ENCODE measurements at places on chromosomes 2 and 18.

- no peak for DNase-seq
These were observed at the start of gene LBX2 for GRCh38 chr2:74499267-74499939. Gene LBX2 (minus strand): TSS chr2:74499603. CDS start chr2:74499537, 66 bp downstream.

GRCh38 chr2:22748909-22749308 lies 636.1 kb upstream of the KLHL29 start:
- no peak for DNase-seq

GRCh38 chr2:64023485-64024258 lies 4.4 kb upstream of the VPS54 start:
- no peak for DNase-seq

DNA sequence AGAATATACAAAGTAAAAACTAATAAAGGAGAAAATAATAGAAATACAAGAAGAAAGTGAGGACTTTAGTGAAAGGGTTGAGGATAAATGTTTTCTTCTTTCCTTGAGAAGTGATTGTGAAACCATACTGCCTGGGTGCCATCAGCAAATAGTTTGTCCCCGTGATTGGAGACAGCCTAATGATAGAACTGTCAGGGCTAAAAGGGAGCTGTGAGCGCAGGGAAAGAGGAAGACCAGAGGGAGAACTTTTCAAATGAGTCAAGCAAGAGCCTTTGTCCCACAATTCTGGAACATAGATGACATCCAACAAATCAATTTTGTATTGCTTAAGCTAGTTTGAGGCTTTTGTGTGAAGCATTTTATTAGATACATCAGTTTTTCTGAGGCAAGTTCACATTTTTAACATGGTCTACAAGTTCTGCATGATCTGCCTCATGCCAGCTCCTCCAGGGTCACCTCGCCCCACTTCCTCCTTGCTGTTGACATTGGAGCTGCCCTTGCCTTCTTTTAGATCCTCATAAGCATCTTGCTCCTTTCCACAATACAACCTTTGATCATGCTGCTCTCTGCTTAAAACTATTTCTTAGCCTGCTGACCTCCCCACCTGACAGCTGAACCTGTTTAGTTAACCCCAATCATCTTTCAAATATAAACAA lies 213.4 kb upstream of the REG3G start:
- no peak for DNase-seq

DNA sequence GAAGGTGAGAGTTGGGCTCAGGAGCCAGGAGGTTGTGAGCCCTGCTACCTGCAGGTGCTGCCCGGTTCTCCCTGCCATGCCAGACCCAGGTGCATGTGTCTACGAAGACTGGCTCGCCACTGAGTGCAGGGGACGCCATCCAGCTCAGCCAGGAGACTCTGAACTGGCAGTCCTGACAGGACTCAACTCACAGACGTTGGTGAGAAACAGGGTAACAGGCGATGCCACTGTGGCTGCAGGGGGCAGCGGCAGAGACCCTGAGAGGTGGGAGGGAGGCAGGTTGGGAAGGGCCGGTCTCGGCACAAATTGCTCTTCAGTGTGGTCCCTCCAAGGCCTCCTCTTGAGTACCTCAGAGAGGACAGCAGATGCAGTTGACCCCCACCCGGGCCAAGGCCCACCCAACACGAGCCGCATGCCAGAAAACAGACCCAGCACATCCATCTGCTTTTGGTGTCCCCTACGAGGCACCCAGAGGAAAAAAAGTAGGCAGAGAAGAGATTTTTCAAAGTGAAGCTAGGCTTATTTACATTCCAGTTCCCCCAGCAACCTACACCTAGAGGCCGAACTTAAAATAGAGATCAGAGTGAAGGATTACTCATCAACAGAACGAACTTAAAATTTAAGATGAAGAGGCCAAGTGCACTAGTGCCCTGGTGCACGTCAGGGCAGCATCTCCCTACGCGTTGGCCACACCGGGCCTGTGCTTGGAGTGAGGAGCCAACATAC lies 184.8 kb downstream of the SEPTIN10 start:
- no peak for DNase-seq

GRCh38 chr2:133854603-133855200 lies 286.4 kb upstream of the NCKAP5 start:
- no peak for DNase-seq

- no peak for DNase-seq
These were observed 30.4 kb upstream of the KLHL29 start for GRCh38 chr2:23354554-23354953.

DNA sequence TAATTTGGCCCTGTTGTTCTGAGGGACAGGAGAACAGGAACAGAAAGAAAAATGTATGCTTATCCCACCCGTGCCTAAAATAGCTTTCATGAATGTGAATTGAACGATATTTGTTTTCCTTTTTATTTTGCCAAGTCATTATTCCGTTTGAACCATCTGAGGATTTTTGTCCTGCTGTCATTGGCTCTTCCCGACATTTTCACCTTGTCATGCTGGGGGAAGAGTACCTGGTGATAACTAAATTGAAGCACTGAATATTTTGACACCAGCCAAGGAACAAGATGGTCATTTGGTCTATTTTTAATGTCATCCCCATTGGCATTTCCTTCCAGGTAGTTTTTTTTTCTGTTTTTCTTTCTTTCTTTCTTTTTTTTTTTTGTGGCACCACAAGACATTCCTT lies 204.1 kb downstream of the DCC start:
- DNase-seq: no peak

DNA sequence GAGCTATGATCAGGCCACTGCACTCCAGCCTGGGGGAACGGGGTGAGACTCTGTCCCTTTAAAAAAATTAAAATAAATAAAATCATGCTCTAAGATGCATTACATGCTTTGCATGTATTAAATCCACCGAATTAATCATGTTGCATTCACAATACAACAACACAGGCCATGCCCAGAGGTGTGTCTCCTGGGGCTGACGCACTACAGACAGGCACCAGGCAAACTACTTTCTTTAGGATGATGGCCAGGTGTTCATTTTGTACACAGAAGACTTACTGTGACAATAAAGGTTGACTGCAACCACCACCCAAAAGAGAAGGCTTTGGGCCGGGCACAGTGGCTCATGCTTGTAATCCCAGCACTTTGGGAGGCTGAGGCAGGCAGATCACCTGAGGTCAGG lies 226.8 kb upstream of the PXDN start:
- no peak for DNase-seq

DNA sequence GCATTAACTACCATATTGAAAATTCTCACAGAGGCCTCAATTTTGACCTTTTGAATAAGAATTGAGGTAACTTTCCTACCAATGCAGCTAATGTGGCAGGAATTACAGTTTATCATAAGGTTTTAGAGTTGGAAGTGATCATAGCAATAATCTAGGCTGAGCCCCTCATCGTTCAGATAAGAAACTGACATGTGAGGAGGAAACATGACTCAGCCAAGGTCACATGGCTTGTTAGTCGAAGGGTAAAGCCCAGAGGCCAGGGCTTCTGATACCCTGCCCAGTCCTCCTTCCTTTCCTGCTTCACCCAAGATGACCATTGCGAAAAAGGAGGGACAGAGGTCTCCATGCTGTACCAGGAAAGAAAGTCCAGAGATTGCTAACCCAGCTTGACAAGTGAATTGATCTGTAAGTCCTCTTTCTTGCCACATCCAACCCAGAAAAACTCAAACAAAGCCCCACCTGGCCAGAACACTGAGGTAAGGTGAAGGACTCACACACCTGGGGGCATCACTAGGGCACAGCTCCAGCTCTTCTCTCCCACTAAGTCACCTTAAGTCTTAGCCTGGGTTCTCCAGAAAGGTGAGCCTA lies 174.8 kb downstream of the EN1 start:
- no peak for DNase-seq

DNA sequence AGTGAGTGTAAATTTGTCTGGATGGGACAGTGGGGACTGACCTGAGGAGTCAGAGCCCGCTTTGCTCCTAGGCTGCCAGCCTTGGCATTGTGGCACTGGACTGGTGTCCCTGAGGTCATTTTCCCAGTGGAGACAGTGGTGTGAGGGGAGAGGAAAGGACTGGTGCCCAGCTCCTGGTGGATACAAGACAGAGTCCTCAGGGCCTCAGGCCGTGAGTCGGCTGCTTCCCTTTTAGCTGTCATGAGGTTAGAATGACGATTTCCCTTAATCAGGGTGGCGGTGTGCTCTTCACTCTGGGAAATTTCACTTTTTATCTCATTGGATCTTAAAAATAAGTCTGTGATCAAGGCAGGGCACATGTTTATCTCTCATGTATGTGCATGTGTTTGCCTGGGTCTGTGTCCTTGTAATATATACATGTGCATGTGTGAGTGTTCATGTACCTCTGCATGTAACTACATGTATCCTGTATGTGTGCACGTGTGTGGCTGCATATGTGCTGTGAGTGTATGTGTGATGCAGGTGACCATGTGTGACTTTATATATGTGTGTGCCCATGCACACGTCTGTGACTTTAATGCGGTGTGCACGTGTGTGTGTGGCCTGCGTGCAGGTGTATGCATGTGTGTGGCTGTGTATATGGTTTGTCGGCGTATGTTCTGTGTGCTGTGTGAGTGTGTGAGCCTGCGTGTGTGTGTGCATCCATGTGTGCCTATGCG lies 55.7 kb downstream of the GLI2 start:
- DNase-seq: no peak

GRCh38 chr2:167345559-167345958 lies 457.3 kb downstream of the XIRP2 start:
- DNase-seq: no peak

DNA sequence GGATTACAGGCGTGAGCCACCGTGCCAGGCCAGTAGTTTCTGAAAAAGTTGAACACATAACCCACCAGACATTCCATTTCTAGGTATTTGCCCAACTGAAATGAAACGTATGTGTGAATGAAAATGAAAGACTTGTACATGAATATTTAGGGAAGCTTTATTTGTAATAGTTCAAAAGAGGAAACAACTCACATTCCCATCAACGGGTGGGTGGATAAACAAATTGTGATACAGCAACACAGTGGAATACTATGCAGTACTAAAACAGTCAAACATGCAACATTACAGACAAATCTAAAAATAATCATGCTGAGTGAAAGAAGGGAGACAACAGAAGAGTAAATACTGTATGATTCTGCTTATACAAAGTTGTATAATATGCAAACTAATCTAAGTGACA lies 46.8 kb downstream of the TMEM131 start:
- DNase-seq: no peak

DNA sequence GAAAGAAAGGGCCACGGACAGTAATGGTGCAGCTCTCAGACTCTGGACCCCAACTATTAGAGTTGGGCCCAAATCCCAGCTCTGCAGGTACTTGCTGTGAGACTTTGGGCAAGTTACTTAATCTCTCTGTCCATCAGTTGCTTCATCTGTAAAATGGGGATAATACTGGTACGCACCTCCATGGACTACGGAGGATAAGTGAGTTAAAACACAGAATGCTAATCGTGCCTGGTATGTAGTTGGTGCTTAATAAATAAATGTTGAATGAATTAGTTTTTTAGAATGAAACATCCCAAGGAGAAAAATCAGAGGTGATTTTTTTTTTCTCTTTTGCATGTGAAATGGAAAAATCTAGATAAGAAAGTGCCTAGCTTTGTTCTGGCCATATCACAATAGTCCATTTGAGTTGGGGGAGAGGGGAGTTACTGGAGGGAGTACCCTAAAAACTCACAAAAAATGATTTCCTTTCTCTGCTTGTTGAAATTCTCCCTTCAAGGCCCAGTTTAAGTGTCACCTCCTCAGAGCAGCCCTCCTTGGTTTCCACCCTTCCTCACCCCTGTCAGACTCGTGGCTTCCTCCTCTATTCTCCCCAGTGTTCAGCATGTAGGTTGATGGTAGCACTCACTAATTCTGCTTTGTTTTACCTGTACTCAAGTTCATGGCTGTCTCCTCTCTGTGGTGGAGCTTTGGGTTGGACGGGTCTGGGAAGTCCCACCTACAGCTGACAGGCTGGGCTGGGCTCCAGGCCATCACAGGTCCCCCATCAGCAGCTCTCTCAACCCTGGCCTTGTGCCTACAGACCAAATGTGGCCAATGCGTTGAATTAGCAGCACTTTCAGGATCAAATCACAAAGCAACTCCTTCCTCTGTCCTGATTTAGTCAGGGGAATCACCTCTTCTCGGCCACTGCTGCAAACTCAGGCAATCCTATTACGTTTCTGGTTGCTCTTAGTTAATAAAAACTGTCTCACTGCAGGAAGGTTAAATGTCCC lies 92.8 kb upstream of the TAF1B start:
- DNase-seq: no peak

DNA sequence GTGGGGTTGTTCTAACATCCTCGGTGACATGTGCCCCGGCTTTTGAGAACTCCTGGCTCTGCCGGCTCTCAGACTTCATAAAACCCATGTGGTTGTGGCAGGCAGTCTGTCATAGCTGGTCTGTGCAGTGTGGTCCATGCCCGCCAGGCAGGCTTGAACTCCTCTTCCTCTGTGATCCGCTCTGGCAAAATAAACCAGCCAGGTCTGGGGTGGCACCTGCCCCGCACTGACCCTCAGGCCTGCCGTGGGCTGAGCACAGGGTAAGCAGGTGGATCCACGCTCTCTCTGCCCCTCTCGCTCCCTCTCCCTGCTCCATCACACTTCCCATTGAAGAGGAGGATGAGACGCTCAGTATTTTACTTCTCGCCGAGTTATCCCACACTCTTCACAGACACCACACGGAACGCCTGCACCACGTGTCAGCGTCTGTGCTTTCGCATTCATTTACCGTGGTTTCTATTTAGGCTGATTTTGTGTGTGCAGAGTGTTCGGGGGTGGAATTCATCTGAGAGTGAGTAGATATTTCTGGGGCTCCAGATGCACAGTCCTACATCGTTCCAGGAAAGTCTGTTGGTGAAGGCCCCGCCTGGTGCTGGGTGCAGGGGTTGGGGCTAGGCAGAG lies 56.4 kb downstream of the RTP5 start:
- no peak for DNase-seq

DNA sequence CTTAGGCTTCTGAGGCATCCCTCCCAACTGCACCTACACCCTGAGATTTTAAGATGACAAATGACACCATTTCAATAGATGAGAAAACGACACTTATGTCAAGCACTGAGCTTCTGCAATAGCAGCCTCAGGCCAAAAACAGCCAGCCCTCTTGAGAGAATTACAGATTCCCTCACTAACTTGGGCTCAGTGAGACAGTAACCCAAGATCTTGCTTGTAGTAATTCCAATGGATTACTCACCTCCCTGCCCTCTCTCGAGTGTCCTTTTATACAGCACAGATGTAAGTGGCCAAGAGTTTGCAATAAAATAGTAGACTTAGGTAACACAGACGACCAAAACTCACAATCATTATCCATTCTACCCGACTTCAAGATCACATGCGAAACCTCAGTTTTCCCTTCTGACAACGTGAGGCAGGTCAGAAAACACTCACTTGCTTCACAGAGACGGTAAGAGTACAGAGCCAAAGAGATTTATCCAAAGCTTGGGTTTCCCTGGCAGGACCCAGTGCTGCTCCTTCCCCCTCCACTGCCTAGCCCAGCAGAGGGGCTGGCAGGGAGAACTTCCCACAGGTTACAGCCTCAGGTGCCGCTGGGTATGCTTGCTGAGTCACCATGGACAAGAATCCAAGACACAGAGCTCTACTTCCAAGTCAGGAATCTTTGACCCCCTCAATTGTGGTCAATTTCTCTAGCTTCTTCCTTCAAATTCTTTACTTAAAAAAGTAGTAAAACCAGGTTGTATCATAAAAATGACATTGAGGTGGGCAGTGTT lies 181.4 kb downstream of the MYO5B start:
- DNase-seq: no peak
